Activated CD4-positive, alpha-beta memory T cell treated with anti-CD3 and anti-CD28 coated beads, Interleukin-2, amount 10 ng/mL, durations not matched to agents 7 days and 5 days (primary cell): ENCODE measurements at places on chromosomes 1 and 21. TPM values are rescaled to one million over a fixed set of nuclear protein-coding genes. Genes with fewer than 3 reads are reported as not detected.

The AMY2A gene
- not detected for total RNA-seq

The PTPRC gene
- total RNA-seq, result 731 TPM

- no peaks in the 10 kb centered on the region for H3K4me1 ChIP-seq
- H3K4me3 ChIP-seq, result no peak overlapping the region
- DNase-seq, result peak; percentile 46
Observed at GRCh38 chr1:192445839-192446489, 129.2 kb downstream of the RGS21 start.

- no peaks in the 10 kb centered on the region for H3K4me1 ChIP-seq
- no peak overlapping the region for H3K4me3 ChIP-seq
- H3K27ac ChIP-seq, result no peak overlapping the region
- no peak for DNase-seq
- no peaks in the 10 kb centered on the region for H3K36me3 ChIP-seq
Observed at GRCh38 chr1:228373004-228373680, 33.5 kb downstream of the TRIM11 start.

GRCh38 chr1:156247460-156248322 is at the start of gene PAQR6:
Gene PAQR6 (minus strand): TSS chr1:156248056. CDS start chr1:156246731, 1,325 bp downstream.
- H3K4me3 ChIP-seq, result no peak within 1 kb of the TSS
- H3K4me1 ChIP-seq, result peaks cover 42% of the 10 kb centered on the region
- H3K27me3 ChIP-seq, result no peaks in the 10 kb centered on the region
- no peak for DNase-seq
- peaks cover 14% of the 10 kb centered on the region for H3K36me3 ChIP-seq

GRCh38 chr1:30411206-30411605 is 312.2 kb downstream of the MATN1 start:
- no peak overlapping the region for H3K27ac ChIP-seq
- no peak overlapping the region for H3K4me3 ChIP-seq
- DNase-seq, result peak; percentile 11
- peaks cover 3% of the 10 kb centered on the region for H3K27me3 ChIP-seq
- no peaks in the 10 kb centered on the region for H3K4me1 ChIP-seq
- no peaks in the 10 kb centered on the region for H3K36me3 ChIP-seq

DNA sequence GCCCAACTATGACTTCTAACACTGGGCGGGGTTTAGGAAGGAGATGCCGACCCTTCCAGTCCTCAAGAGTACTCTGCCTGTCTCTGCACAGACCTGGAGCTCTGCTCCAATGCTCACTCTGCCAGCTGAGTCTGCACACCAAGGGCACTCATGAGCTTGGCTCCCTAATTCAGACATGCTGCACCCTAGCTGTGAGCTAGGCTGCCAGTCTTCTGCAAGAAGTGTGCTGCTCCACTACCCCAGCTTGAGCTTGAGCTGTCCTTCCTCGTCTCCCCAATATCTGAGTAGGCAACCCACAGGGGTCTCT is 13.2 kb downstream of the TP53BP2 start:
- no peak for DNase-seq
- H3K27ac ChIP-seq, result peak overlapping the region; percentile 70
- no peaks in the 10 kb centered on the region for H3K27me3 ChIP-seq
- H3K4me1 ChIP-seq, result peaks cover 30% of the 10 kb centered on the region
